ENCODE measurements at places on chromosomes 3 and 15.

DNA sequence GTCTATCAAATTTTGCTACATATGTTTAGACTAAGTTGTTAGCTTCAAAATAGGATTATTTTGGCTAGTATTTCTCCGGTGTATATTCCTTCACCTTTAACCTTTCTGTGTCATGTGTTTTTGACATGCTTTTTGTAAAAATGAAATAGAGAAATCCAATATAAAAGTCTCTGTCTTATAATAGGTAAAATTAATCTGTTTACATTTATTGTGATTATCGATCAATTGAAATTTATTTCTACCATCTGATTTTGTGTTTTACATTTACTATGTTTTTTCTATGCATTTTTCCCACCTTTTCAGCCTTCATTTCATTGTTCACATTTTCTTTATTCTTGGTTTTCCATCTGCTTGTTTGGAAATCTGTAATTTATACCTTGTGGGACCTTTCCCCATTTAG lies 11.7 kb upstream of the LHFPL4 start:
- DNase-seq = no peak

DNA sequence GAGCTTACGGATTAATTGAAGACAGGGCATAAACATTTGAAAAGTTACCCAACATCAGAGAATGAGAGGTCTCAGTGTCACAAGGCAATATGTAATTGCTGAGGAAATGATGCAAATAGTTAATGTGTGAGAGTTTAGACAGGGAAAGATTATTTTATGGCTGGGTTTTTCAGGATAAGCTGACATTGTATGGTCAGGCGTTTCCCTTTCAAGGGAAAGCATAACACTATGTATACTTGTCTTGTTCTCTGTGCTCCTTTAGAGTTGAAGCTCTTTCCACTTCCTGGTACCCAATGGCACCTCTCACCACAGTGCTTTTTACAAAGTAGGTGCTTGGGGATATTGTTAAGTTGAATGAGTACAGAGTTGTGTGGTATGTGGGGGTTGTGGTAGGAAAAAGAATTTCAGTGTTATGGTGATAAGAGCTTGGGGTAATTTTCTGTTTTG lies 19.9 kb downstream of the IQGAP1 start:
- no peak for DNase-seq

DNA sequence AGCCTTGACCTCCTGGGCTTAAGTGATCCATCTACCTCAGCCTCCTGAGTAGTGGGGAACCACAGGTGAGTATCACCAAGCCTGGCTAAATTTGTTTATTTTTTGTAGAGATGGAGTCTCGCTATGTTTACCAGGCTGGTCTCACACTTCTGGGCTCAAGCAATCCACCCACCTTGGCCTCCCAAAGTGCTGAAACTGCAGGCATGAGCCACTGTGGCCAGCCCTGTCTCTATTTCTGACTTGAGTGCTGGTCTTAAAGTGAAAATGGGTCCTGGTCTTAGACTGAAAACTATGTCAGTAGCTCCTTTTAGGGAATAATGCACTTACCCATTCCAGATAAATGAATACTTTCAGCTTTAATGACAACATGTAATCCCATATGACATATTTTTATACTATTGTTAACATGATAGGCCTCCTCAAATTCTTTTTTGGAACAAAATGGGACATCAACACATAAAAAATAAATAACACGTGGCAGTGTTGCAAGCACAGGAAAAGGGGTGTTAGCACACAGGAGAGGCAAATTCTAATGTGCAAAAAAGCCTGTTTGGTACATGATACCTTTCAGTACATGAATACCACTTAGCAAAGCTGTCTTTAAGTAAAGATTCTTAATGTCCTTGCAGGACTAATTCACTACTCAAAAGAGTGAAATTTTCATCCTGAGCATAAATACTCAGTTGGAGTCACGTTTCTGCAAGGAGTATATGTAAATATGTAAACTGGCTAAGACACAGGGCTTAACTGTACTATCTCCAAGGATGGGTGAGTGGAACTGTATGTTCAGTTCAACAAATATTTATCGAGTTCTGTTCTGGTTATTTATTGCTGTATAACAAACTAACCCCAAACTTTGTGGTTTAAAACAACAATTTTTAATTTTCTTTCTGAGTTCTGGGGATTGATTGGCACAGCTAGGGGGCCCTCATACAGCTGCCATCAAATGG lies 194.7 kb downstream of the NR1D2 start:
- DNase-seq = no peak

DNA sequence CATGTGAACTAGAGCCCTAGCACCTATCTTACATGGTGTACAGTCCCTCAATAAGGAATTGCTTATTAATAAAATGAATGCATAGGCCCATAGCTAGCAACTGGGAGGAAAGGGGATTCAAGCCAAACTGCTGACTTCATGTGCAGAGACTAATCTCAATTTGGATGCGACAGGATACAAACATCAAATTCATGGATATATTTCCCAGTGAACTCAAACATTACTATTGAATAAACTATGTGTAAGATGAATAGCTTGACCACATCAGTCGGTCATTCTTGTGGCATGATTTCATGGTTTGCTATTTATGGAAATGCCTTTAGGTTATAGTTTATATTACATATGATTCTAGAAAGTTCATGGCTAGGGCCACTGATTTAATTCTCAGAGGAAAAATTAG lies 268.6 kb upstream of the SLITRK3 start:
- DNase-seq = no peak

DNA sequence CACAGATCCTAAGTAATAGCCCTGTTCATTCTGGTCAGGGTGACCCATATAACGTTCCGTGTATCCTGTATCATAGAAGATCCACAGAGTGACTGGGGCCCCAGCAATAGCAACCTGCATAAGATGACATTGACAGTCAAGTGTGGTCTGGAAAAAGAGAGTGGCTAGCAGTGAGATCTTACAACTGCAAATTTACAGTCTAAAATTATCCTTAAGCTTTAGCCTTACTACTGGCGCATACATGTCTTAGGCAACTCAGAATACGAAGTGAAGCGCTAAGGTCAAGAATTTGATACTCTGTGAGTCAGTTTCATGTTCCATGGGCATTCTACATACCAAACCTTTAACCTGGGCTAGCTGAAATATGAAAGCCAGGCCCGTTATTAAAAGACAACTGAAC lies 29.2 kb upstream of the IGDCC4 start:
- no peak for DNase-seq

DNA sequence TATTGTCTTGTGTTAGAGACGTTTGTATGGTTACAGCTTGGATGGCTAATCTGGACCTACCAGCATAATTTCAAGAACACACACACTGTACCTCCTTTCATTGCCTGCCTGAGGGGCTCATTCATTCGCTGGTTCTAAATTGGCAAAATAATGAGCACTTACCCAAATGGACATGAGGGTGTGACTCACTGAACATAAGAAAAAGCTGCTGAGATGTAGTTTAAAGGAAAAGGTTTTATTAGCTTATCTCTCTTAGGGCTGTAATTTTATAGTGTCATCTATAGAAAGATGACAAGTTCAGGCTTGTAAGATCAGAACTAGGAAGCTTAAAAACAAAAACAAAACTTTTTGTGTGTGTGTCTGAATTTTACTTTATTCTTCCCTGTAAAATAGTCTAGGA lies 120.7 kb upstream of the WNT7A start:
- no peak for DNase-seq

- DNase-seq = no peak
Observed at GRCh38 chr3:124597273-124597672, 133.0 kb upstream of the UMPS start.

DNA sequence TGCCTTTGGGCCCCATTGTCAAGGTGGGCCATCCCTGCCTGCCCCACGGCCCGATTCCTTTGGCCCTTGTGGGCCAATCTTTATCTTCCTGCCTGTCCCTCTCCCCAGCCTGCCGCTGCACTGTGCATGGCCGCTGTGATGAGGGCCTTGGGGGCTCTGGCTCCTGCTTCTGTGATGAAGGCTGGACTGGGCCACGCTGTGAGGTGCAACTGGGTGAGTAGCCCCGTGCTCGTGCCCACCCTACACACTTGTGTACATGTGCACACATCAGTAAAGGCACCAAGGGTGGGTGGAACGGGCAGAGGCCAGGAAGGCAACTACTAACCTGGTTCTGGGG lies 12.2 kb downstream of the NT5DC2 start:
- DNase-seq = no peak

GRCh38 chr3:53824795-53825194 lies 21.4 kb downstream of the CHDH start:
- DNase-seq = no peak

- no peak for DNase-seq
Observed at GRCh38 chr3:103730744-103731143, 1295.9 kb downstream of the ZPLD1 start.

DNA sequence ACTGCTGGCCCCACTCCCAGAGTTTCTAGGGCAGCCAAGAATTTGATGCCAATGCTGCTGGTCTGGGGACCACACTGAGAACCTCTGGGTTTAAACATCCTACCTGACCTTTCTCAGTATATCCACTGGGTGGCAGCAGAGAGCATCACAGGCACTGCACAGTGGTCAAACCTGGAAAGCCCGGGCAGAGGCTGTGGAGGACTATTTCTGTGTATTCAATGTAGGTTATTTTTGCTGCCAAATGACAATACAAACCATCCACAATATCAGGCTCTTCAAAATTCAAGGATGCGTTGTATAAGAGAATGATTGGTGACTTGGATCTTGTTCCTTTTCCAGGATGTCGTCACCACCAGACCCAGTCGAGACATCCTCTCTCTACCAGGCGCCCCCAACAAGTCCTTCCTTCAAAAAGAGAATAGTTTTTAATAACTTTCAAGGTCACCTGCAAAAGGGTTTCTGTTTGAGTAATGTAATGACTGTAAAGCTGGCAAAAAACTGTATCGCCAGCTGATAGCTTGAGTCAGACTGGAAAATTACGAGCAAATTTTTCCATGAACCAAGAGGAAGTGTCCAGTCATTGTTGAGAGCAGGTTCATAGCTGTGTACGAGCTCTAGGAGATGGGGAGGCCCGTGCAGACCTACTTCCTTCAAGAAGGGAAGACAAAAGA lies 30.5 kb upstream of the MYZAP start:
- peak; percentile 37 for DNase-seq

- no peak for DNase-seq
Observed at GRCh38 chr15:83194528-83194927, 13.1 kb downstream of the HDGFL3 start.

- DNase-seq = peak; percentile 6
Observed at GRCh38 chr15:70584838-70585706, 178.3 kb downstream of the UACA start.

DNA sequence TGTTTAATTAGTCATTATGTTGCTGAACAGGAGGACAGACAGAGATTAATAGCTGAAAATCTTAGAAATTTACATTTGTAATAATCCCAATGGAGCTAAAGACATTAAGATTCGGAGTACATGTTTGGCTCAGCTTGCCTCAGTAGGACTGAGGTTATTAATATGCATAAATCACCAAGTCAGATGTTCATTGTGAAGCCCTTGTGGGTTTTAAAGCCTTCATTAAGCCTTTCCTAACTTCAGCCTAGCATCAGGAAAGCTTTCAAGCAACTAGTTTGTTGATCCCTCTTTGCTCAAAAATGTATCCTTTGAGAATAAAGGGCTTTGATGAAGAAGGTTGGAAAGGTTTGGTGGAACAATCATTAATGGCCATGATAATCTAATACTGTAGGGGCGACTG lies 178.2 kb upstream of the CGNL1 start:
- no peak for DNase-seq

GRCh38 chr3:106748472-106749262 lies 628.6 kb upstream of the CCDC54 start:
- DNase-seq = no peak

DNA sequence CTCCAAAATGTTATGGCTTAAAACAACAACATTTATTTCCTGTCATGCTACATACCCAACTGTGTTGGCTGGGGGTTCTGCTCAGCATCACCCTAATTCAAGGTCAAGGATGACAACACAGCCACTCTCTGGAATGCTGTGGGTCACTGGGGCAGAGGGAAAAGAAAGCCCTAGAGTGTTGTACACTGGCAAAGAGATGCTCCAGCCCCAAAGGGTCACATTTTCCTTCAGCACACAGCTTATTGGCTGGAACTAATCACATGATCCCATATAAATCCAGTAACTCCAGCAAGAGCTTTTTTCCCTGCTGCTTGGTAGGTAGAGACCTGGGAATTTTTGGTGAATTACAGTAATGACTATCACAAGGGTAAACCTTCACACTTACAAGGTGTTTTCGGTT lies 1041.4 kb downstream of the NTRK3 start:
- no peak for DNase-seq

GRCh38 chr3:33237439-33237838 lies 18.8 kb upstream of the SUSD5 start:
- no peak for DNase-seq

DNA sequence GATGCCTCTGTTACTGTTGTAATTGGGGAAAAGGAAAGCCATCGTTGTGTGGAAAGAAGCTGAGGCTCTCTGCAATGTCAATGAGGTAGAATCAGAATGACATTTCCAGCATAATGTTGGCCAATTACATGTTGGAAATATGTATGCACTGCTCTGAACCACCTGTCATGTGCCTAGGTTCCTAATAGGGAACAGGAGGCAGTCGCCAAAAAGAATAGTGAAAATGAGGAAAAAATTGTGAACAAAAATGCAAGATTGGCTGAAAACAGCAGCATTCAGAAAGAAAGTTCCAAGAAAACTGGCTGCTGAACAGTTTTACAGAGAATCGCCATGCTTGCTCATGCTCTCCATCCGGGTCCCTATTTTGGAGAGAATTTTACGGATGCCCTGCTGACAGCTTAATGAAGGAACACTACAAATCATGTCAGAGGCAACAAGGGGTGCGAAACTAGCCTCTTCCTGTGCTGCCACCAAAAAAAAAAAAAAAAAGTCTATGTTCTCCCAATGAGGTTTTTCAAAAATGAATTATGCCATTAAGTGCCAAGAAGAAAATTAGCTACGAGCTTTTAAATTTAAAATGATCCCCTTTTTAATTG lies 305.9 kb upstream of the ARRDC4 start:
- no peak for DNase-seq

GRCh38 chr3:49717959-49718857 lies 1.3 kb downstream of the AMIGO3 start:
- no peak for DNase-seq

GRCh38 chr3:153896197-153896596 lies 225.0 kb upstream of the ARHGEF26 start:
- DNase-seq = no peak

GRCh38 chr3:55879901-55880331 lies 392.8 kb upstream of the WNT5A start:
- no peak for DNase-seq

- peak; percentile 43 for DNase-seq
Observed at GRCh38 chr3:159804726-159805410, 183.8 kb upstream of the IL12A start.

DNA sequence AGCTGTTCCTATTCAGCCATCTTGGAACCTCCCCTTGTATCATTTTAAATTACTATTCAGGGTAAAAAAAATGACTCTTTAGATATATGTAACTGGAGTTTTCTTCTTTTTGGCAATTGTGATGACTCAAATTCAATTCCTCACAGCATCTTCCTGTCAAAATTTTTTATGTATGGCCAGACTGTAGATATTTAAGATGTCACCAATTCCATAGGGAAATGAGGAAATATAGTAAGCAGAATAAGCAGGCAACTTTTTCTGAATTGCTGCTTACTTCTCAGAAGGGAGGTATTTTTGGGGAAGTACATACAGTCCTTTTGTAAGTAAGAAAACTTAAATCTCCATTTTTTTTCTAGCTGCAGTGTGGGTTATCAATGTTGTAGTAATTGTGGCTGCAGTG lies 28.8 kb downstream of the EAF2 start:
- no peak for DNase-seq

GRCh38 chr15:48590723-48591122 lies 54.8 kb downstream of the FBN1 start:
- DNase-seq = no peak

Measured in NCI-H526 treated with DMSO at 0.1 percent for 48 hours (cell line).